Activated B cell treated with CpG ODN at 0.5 μM for 24 hours (primary cell): ENCODE measurements at places on chromosomes 16 and 17.

GRCh38 chr17:8108972-8109660, 9.2 kb downstream of the ALOXE3 start:
- no peak for DNase-seq

- DNase-seq, result no peak
Measured at GRCh38 chr16:85104821-85105391, 7.4 kb downstream of the CIBAR2 start.

DNA sequence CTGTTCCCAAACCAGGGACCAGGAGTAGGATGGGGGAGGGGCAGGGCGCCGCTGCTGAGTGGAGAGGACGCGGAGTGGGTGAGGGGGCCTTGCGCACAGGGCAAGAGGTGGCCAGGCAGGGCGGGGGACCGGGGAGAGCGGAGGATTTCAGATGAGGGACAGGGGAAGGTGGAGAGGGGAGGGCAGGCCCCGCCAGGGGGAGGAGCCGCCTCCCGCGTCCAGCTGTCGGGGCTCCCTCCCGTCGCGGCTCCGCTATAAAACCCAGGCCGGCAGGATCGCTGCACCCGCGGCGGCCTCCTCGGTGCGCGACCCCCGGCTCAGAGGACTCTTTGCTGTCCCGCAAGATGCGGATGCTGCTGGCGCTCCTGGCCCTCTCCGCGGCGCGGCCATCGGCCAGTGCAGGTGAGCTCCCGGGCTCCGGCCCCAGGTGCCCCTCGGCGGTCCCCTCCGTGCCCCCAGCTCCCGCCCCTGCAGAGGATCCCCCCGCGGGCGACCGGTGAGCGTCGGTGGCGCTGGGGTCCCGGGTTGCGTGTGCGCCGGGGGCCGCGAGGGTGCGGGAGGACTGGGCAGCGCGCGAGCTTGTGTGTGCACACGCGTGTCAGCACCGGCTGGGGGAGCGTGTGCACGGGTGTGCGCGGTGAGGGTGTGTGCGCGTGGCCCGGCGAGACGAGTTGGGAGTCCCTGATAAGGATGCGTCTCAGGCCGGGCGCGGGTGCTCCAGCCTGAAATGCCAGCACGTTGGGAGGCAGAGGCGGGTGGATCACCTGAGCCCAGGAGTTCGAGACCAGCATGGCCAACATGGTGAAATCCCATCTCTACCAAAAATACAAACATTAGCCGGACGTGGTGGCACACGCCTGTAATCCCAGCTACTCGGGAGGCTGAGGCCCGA, at the start of gene CA4:
TSS of gene CA4 (plus strand) at position 283 of the 892 bp plus-strand sequence. CDS start at position 345, 62 bp downstream.
- no peak for DNase-seq

- no peak for DNase-seq
Measured at GRCh38 chr17:9906616-9907015, 1.5 kb upstream of the RCVRN start.

GRCh38 chr16:8660841-8661301, 13.5 kb upstream of the ABAT start:
- no peak for DNase-seq

GRCh38 chr17:44338702-44339101, 6.4 kb upstream of the GRN start:
- no peak for DNase-seq

- DNase-seq, result no peak
Measured at GRCh38 chr17:63827801-63828221, 348 bp upstream of the FTSJ3 start.

DNA sequence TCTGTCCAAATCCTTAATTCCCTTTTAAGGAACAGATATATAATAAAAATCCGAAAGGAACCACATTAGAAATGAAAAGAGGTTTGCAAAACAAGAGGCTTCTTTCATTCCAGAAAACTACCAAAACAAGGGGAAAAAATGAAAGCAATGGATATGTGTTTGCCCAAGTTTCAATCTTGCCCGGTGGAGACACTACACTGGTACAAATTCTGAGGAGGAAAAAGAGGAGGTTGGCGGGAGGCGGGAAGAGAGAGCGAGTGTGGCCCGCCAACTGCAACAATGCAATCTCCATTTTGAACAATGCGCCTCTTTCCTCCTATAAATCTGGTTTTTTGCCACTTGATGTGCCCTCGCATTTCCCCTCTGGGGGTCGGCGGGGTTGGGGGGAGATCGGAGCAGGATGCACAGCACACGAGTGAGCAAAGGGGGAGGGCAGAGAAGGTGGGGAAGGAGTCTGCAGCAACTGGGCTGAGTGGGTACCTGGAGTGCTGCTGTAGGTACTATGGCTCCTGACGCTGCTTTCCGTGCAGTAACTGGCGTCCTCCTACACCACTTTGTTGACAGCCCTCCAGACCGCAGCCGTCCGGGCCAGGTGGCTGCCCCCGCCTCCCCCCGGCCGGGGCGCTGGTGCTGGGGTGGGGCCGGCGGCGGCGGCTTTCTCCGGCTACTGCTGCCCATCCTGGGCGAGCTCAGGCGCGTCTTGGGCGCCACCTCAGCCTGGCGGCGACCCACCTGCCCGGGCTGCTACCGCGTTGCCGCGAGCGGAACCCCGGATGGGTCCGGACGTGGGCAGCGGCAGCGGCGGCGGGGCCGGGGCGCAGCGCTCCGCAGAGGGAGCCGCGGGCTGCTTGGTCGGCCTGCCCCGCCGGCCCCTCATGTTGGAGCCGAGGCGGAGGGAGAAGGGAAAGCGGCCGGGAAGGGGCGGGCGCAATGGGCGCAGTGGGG, 93.8 kb upstream of the PLEKHM1 start:
- peak; percentile 79 for DNase-seq
